ENCODE measurements at places on chromosomes 7 and 10. TPM values are rescaled to one million over a fixed set of nuclear protein-coding genes. Genes with fewer than 3 reads are reported as not detected.

Gene ANXA8L1
- not detected for polyA plus RNA-seq

Gene MBLAC1
- polyA plus RNA-seq: 2.1 TPM

Gene CNPY1
- not detected for polyA plus RNA-seq

Gene CALML5
- not detected for polyA plus RNA-seq

DNA sequence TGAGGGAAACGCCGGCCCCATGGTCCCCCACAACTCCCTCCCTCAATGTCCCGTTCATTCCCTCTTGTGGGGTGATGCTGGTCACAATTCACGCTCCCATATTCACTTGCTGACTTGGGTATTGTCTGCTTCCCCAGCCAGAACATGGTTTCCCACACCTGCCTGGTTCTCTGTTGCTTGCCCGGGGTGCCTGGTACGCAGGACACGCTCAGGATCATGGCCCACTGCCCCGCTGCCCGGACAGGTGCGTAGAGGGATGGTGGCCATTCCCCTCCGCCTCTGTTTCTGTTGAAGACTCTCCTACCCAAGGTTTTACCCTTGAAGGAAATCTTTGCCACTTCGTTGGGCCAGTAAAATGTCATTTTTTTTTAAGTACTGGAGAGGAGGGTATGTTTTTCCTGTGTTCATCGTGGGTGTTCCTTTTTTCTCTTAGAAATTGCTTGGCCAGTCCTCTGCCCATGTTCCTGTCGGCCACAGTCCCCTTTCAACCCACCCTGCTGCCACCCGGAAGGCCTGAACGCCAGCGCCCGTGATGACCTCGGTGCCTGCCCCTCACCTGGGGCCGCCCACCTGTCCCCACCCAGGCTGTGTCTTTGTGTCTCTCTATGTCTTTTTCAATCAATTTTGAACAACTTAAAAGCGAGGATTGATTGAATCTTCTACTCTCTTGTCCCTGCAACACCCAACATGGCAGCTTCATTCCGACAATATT is 38.2 kb downstream of the FOXL3 start:
- H3K27ac ChIP-seq: no peak overlapping the region
- DNase-seq: no peak
- H3K27me3 ChIP-seq: peaks cover 3% of the 10 kb centered on the region
- H3K36me3 ChIP-seq: no peaks in the 10 kb centered on the region
- no peak overlapping the region for H3K4me3 ChIP-seq

Gene GIMAP4
- polyA plus RNA-seq: 341 TPM

Gene SLC13A1
- polyA plus RNA-seq: not detected

Gene UCN3
- not detected for polyA plus RNA-seq

GRCh38 chr10:119176166-119176565 is 2.4 kb downstream of the PRDX3 start:
- no peaks in the 10 kb centered on the region for H3K27me3 ChIP-seq
- H3K27ac ChIP-seq: no peak overlapping the region
- H3K36me3 ChIP-seq: no peaks in the 10 kb centered on the region

GRCh38 chr10:5723692-5724091 is 39.1 kb downstream of the TASOR2 start:
- H3K4me3 ChIP-seq: no peak overlapping the region
- no peak overlapping the region for H3K27ac ChIP-seq
- no peak for DNase-seq
- H3K36me3 ChIP-seq: peaks cover 75% of the 10 kb centered on the region
- H3K4me1 ChIP-seq: peaks cover 12% of the 10 kb centered on the region
- H3K27me3 ChIP-seq: no peaks in the 10 kb centered on the region

DNA sequence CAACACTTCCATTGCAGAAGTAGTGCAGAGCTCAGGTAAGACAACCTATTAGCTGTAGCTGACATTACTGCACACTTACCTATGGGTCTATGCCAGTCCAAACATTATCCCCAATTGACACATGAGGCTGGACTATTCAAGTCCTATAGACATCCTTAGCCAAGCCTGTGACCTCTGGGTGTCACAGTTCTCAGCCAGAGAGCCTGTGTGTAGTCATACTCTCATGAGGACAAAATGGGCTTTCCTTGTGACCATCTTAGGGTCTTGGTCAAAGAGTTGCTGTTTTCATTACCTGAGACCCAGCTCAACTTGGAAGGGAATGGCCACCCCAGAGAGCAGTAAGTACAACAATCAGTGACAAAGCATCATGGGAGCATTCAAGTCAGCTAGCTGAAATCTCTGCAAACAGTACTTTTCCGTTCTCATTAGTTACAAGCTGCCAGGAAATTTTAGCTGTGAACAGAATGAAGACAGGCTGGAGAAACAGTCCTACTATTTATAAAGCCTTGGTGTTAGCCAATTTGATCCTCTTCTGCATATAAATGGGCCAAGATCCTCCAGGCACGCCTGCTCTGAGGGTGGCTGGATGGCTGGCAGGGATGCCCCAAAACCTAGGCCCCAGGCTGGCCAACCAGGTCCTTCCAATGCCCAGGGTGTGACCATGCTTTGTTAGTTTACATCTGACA is 44.3 kb downstream of the NUDCD3 start:
- peaks cover 42% of the 10 kb centered on the region for H3K4me1 ChIP-seq
- no peak overlapping the region for H3K4me3 ChIP-seq
- H3K36me3 ChIP-seq: peaks cover 65% of the 10 kb centered on the region
- H3K27me3 ChIP-seq: no peaks in the 10 kb centered on the region

Gene SMIM30
- polyA plus RNA-seq: 56.3 TPM

- no peaks in the 10 kb centered on the region for H3K27me3 ChIP-seq
- H3K27ac ChIP-seq: no peak overlapping the region
- peaks cover 36% of the 10 kb centered on the region for H3K4me1 ChIP-seq
These were observed 33.8 kb downstream of the GBF1 start for GRCh38 chr10:102279104-102279503.

DNA sequence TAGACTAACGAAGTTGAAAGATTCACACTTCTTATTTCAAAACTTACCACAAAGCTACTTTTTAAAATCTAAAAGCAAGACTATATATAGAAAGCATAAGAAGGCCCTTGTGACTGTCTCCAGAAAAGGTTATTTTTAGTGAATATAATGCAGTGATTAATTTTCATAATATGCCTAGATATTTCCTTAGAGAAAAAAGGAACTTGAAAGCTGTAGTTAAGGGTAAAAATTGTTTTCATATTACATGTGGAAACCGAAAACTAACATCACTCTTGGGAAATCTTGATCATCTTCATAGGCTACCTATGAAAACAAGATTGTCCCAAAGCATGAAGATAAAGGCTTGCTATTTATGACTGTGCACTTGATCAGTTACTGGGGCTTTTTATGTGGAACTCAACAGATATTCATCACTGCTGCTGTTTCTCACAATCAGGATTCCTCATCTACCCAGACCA is 223.2 kb downstream of the SH2D4B start:
- no peaks in the 10 kb centered on the region for H3K4me1 ChIP-seq
- no peaks in the 10 kb centered on the region for H3K36me3 ChIP-seq
- H3K27me3 ChIP-seq: peaks cover 6% of the 10 kb centered on the region
- DNase-seq: no peak
- no peak overlapping the region for H3K4me3 ChIP-seq

DNA sequence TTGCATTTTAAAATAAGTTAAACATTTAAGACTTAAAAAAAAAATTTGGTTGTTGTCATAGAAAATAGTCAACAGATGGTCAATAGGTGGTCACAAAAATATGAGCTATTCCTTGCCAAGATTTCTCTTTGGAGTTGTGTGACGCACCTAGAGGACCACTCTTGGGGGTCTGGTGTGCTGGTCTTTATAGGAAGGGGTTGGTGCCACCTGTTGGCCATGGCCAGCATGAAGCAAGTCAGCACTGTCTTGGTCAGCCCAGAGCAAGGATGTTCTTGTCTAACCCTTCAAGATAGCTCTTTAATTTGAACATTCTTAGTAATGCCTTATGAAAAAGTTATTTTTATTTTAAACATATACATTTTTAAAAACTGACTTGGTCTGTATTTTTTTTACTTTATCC is 267.9 kb upstream of the CNTNAP2 start:
- no peaks in the 10 kb centered on the region for H3K36me3 ChIP-seq
- DNase-seq: no peak
- no peaks in the 10 kb centered on the region for H3K4me1 ChIP-seq
- H3K4me3 ChIP-seq: no peak overlapping the region

Gene CTAGE8
- polyA plus RNA-seq: not detected

- no peaks in the 10 kb centered on the region for H3K27me3 ChIP-seq
- no peak for DNase-seq
- H3K36me3 ChIP-seq: peaks cover 20% of the 10 kb centered on the region
- no peak overlapping the region for H3K4me3 ChIP-seq
- peaks cover 15% of the 10 kb centered on the region for H3K4me1 ChIP-seq
- no peak overlapping the region for H3K27ac ChIP-seq
These were observed 171.2 kb downstream of the SGMS1 start for GRCh38 chr10:50452603-50453002.

- DNase-seq: no peak
- H3K36me3 ChIP-seq: no peaks in the 10 kb centered on the region
- H3K4me1 ChIP-seq: no peaks in the 10 kb centered on the region
- no peak overlapping the region for H3K27ac ChIP-seq
These were observed 13.9 kb downstream of the TUBAL3 start for GRCh38 chr10:5390607-5391205.

Gene SLC39A12
- not detected for polyA plus RNA-seq

Gene GIMAP7
- polyA plus RNA-seq: 821 TPM

DNA sequence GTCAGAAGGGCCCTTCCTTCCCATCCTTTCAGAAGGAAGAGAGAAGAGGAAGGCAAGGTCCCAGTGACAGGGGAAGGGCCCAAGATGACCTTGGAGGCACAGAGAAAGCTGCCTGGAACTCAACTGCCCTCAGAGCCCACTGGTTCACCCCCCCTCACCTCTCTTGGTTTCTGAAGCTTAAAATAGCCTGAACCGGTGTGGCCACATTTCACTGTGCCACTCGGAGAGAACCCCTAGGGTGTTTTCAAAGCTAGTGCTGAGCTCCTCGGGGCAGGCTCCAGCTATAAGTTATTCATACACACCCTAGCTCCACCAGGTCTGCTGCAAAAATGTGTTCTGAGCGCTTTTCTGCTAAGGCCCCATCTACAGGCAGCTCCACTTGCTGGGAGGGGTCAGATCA is 60.9 kb upstream of the ADRB1 start:
- H3K36me3 ChIP-seq: no peaks in the 10 kb centered on the region
- DNase-seq: no peak
- H3K4me1 ChIP-seq: peaks cover 6% of the 10 kb centered on the region
- no peak overlapping the region for H3K27ac ChIP-seq
- H3K4me3 ChIP-seq: no peak overlapping the region

DNA sequence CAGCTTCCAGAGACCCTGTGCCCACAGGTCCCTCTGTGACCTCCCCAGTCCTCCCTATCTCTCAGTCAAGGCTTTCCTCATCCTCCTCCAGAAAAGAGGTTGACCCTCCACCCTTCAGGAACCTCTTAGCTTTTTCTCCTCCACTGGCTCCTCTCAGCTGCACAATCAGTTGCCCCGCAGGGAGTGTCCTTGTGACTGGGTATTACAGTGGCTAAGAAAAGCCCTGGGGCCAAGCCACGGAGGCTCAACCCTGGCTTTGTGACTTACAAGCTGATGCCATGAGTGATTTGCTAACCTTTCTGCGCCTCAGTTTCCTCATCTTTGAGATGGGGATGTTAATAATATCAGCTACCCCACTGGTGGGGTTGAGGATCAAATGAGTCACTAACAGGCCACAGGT is 66.4 kb upstream of the ZMIZ1 start:
- no peak overlapping the region for H3K4me3 ChIP-seq
- H3K27me3 ChIP-seq: no peaks in the 10 kb centered on the region
- H3K4me1 ChIP-seq: peaks cover 10% of the 10 kb centered on the region
- no peaks in the 10 kb centered on the region for H3K36me3 ChIP-seq
- DNase-seq: no peak

Gene TBL2
- polyA plus RNA-seq: 19.6 TPM

Gene C10orf62
- polyA plus RNA-seq: not detected

- no peak overlapping the region for H3K27ac ChIP-seq
- H3K27me3 ChIP-seq: no peaks in the 10 kb centered on the region
These were observed 20.6 kb downstream of the PITRM1 start for GRCh38 chr10:3151889-3152565.

GRCh38 chr10:51879238-51879637 is 179.8 kb upstream of the CSTF2T start:
- H3K27me3 ChIP-seq: no peaks in the 10 kb centered on the region
- peaks cover 5% of the 10 kb centered on the region for H3K4me1 ChIP-seq
- H3K36me3 ChIP-seq: no peaks in the 10 kb centered on the region
- no peak overlapping the region for H3K27ac ChIP-seq
- H3K4me3 ChIP-seq: no peak overlapping the region

DNA sequence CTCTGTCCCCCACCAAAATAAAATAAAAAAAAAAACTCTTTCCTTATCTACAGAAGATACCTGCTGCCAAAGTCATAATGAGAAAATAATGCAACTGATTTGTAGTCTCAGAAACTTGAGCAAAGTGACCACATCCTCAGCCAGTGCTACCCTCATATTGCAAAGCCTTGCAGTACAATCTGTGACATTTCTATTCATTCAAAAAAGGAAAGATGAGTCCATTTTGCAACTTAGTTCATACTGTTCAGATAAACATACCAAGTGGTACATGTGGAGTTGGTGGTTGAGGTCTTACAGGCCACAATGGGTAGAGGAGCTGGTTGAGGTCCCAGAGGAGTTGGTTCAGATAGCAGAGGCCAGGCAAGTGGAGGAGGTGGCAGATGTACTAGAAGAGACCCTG is 6.5 kb upstream of the EIF5AL1 start:
- peaks cover 27% of the 10 kb centered on the region for H3K27me3 ChIP-seq
- H3K4me1 ChIP-seq: no peaks in the 10 kb centered on the region
- no peak overlapping the region for H3K27ac ChIP-seq
- no peaks in the 10 kb centered on the region for H3K36me3 ChIP-seq
- H3K4me3 ChIP-seq: no peak overlapping the region
- DNase-seq: no peak

DNA sequence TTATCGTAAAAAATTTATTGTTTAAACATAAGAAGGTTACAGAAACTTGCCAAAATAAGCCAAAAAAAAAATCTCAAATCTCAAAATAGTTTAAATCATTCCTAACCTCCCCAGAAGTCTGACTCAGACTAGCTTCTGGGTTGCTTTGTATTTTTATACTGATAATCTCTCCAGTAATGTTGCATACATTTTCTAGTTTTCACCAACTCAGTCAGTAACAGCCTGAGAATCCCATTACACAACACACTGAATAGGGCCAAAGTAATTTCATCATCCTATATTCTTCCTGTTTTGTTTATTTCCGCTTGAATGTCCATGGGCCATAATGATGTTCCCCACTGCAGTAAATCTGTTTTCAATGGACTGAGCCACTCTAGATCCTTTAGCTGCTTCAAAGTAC is 478.5 kb downstream of the GPAM start:
- DNase-seq: no peak
- no peaks in the 10 kb centered on the region for H3K36me3 ChIP-seq
- no peak overlapping the region for H3K27ac ChIP-seq
- H3K4me1 ChIP-seq: no peaks in the 10 kb centered on the region

DNA sequence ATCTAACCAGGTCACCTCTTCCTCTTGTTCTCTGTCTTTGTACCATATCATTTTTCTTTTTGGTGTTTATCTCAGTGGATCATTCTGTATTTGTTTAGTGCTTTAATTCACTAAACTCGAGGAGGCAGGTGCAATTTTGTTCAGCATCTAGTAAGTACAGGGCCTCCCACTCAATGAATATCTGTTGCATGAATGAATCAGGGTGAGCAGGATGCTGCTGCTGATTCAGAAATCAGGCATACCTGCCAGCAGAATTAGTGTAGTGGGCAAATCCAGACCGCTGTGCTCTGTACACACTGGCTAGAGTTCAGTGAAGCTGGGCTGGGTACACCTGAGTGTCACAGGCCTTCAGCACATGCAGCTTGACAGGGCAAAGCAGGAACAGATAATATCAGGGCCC is 511.9 kb downstream of the SUGCT start:
- peaks cover 12% of the 10 kb centered on the region for H3K4me1 ChIP-seq
- DNase-seq: no peak
- H3K27ac ChIP-seq: no peak overlapping the region

- H3K4me1 ChIP-seq: no peaks in the 10 kb centered on the region
- no peak overlapping the region for H3K27ac ChIP-seq
- no peak overlapping the region for H3K4me3 ChIP-seq
- no peaks in the 10 kb centered on the region for H3K36me3 ChIP-seq
- no peaks in the 10 kb centered on the region for H3K27me3 ChIP-seq
- DNase-seq: no peak
These were observed 57.3 kb upstream of the OSBPL3 start for GRCh38 chr7:25037325-25037724.
